ENCODE measurements at places on chromosomes 3 and 15.

GRCh38 chr3:120101624-120102023 lies 7.4 kb upstream of the GSK3B start:
- H3K36me3 ChIP-seq, result no peaks in the 10 kb centered on the region
- H3K27ac ChIP-seq, result no peak overlapping the region
- no peaks in the 10 kb centered on the region for H3K4me1 ChIP-seq
- no peak for DNase-seq
- no peaks in the 10 kb centered on the region for H3K27me3 ChIP-seq
- H3K4me3 ChIP-seq, result no peak overlapping the region

DNA sequence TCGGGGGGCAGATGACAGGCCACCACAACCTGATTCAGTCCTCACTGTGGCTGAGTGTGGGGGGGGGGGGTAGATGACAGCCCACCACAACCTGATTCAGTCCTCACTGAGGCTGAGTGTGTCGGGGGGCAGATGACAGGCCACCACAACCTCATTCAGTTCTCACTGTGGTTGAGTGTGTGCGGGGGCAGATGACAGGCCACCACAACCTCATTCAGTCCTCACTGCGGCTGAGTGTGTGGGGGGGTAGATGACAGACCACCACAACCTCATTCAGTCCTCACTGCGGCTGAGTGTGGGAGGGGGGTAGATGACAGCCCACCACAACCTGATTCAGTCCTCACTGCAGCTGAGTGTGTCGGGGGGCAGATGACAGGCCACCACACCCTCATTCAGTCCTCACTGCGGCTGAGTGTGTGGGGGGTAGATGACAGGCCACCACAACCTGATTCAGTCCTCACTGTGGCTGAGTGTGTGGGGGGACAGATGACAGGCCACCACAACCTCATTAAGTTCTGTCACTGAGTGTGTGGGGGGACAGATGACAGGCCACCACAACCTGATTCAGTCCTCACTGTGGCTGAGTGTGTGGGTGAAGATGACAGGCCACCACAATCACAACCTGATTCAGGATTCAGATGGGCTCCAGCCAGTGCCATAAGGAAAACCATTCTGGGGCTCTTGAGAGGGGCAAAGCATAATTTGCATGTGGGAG lies 16.9 kb downstream of the ZNF717 start:
- H3K4me3 ChIP-seq, result no peak overlapping the region
- H3K27me3 ChIP-seq, result no peaks in the 10 kb centered on the region
- DNase-seq, result no peak
- H3K36me3 ChIP-seq, result no peaks in the 10 kb centered on the region
- no peaks in the 10 kb centered on the region for H3K4me1 ChIP-seq

DNA sequence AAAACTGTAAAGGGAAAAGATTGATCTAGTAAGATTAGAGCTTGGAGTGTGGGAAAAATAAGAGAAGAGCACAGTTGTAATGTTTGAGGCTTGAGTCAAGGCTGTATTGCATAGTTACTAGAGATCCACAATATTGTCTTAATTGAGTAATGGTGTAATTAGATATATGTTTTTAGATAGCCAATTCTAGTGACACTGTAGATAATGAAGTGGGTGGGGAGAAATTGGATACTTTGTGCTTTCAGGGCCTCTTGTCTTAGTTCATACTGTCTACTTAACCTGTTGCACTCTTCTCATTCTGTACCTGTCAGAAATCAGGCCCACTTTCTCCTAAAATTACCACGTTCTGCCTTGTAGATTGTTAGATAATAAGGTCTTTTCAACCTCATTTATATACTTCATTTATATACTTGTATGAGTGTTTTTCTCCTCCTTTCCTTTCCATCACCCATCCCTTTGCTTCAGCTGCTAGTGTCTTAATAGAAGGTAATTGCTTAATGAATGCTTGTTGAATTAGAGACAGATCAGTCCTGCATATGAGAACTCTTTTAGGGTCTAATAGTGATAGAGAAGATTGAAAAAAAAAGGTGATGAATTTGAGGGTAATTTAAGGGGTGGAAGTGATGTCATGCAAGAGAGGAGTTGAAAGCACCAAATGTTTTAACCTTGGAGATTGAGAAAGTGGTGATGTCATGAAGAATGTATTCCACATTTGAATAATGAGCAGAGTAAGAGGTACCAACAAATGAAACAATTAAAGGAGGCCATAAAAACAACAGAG lies 32.0 kb downstream of the PIK3CA start:
- H3K36me3 ChIP-seq, result no peaks in the 10 kb centered on the region
- H3K27ac ChIP-seq, result no peak overlapping the region
- H3K4me3 ChIP-seq, result no peak overlapping the region
- DNase-seq, result no peak
- no peaks in the 10 kb centered on the region for H3K27me3 ChIP-seq

DNA sequence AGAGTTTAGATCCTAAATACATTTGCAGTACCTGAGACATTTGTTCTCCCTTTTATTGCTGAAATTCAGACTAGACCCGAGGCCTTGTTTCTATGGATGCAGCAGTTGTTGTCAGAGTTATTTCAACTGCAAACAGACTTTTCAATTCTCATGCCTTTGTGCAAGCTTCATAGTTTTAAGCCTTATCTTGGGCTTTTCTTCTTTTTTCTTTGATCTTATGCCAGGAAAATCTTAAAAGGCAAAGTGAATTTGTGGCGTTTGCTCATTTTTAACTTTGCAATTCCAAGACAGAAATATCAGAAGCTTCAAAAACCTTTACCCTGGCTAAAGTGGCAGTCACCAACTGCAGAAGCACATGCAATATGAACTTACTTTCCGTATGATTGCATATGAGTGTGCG lies 576.7 kb downstream of the DIPK2A start:
- no peaks in the 10 kb centered on the region for H3K36me3 ChIP-seq
- peaks cover 1% of the 10 kb centered on the region for H3K4me1 ChIP-seq
- H3K27ac ChIP-seq, result no peak overlapping the region
- no peaks in the 10 kb centered on the region for H3K27me3 ChIP-seq
- no peak overlapping the region for H3K4me3 ChIP-seq

GRCh38 chr15:31206386-31207181 lies 105.1 kb upstream of the TRPM1 start:
- H3K4me3 ChIP-seq, result no peak overlapping the region
- no peak overlapping the region for H3K27ac ChIP-seq
- no peaks in the 10 kb centered on the region for H3K36me3 ChIP-seq
- no peaks in the 10 kb centered on the region for H3K27me3 ChIP-seq

DNA sequence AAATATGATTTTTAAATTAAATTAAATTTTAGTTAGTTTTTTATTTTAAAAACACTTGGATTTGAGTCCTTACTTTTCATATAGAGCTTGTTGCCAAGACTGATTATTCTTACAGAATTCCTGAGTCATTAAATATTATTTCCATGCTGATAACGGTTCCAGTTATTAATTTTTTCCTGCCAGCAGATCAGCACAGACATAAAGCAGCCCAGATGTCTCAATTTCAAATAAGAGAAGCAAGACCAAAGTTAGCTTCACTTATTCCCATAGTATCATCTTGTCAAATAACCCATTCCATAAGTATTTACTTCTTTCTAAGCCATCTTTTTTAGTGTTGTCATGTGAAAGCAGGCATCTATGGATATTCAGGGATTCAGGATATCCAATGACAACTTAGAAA lies 75.3 kb downstream of the SSR3 start:
- H3K36me3 ChIP-seq, result no peaks in the 10 kb centered on the region
- no peak overlapping the region for H3K4me3 ChIP-seq
- H3K27ac ChIP-seq, result no peak overlapping the region

All from iPS DF 6.9 (cell line).